ENCODE measurements at places on chromosomes 16 and 17.

DNA sequence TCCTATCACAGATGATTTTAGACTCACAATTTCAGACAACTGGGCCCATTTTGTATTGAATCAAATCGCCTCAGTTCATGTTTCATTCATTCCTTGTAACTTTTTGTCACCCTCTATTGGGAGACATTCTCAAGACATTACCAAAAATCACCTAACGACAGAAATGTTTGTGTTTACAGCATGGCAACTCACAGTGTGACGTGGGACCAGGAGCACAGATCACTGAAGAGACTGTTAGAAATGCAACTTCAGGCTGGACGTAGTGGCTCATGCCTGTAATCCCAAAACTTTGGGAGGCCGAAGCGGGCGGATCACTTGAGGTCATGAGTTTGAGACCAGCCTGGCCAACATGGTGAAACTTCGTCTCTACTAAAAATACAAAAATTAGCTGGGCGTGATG is 249.6 kb downstream of the NTN1 start:
- no peak for DNase-seq

- no peak for DNase-seq
These were observed 28.1 kb downstream of the TEX2 start for GRCh38 chr17:64234961-64235360.

GRCh38 chr17:34530918-34531317 is 48.5 kb upstream of the TMEM132E start:
- DNase-seq, result no peak

GRCh38 chr17:55495239-55495638 is 16.0 kb downstream of the SMIM36 start:
- no peak for DNase-seq

- peak; percentile 99 for DNase-seq
These were observed 41.1 kb upstream of the FOXJ1 start for GRCh38 chr17:76182016-76182764.
